HepG2 (cell line): ENCODE measurements at places on chromosomes 12 and 14. TPM values are rescaled to one million over a fixed set of nuclear protein-coding genes. Genes with fewer than 3 reads are reported as not detected.
A peak's percentile ranks its signal among the peaks of the same experiment; 100 is the strongest.

The CCDC175 gene
- not detected in 2 replicates for total RNA-seq

- no peak for DNase-seq
- H3K4me1 ChIP-seq = peaks cover 70% of the 10 kb centered on the region
- peaks cover 1% of the 10 kb centered on the region; the same call in 1 of the 2 replicates for H3K27me3 ChIP-seq
- no peaks in the 10 kb centered on the region for H3K36me3 ChIP-seq
- no peak overlapping the region for H3K4me3 ChIP-seq
Measured at GRCh38 chr12:55705782-55706402, 1.8 kb downstream of the ITGA7 start.

- no peak overlapping the region for H3K4me3 ChIP-seq
- no peaks in the 10 kb centered on the region for H3K4me1 ChIP-seq
- H3K27me3 ChIP-seq = no peaks in the 10 kb centered on the region
- DNase-seq = peak; percentile 29
- H3K36me3 ChIP-seq = peaks cover 12% of the 10 kb centered on the region
Measured at GRCh38 chr12:45388545-45388944, 172.7 kb downstream of the ANO6 start.

GRCh38 chr12:9364224-9365176 lies 156.3 kb upstream of the PZP start:
- peaks cover 49% of the 10 kb centered on the region for H3K4me1 ChIP-seq
- no peaks in the 10 kb centered on the region; the same call in 2 of the 3 replicates for H3K27me3 ChIP-seq
- peak overlapping the region; percentile 66 for H3K27ac ChIP-seq
- peak; percentile 46 for DNase-seq

GRCh38 chr12:2904260-2904659 lies 13.6 kb downstream of the TULP3 start:
- H3K36me3 ChIP-seq = no peaks in the 10 kb centered on the region
- H3K4me3 ChIP-seq = no peak overlapping the region
- peaks cover 10% of the 10 kb centered on the region for H3K4me1 ChIP-seq
- no peaks in the 10 kb centered on the region for H3K27me3 ChIP-seq

The CLEC1A gene
- not detected in 2 replicates for total RNA-seq

- H3K4me3 ChIP-seq = peak within 1 kb of the TSS; percentile 35; the same call in 1 of the 2 replicates
- H3K27me3 ChIP-seq = peaks cover 74% of the 10 kb centered on the region
- H3K36me3 ChIP-seq = no peaks in the 10 kb centered on the region
- DNase-seq = no peak
Measured at GRCh38 chr12:48817873-48818830, at the start of gene CACNB3. TSS of gene CACNB3 (plus strand) at chr12:48818496. CDS start at chr12:48818930, 434 bp downstream.

The SLC25A47 gene
- 0.87 and 1.0 TPM in 2 replicates for total RNA-seq

The KIF26A gene
- not detected in 2 replicates for total RNA-seq

- no peak overlapping the region for H3K27ac ChIP-seq
- no peaks in the 10 kb centered on the region for H3K27me3 ChIP-seq
- no peaks in the 10 kb centered on the region for H3K4me1 ChIP-seq
- H3K4me3 ChIP-seq = no peak overlapping the region
Measured at GRCh38 chr12:87021400-87021799, 765.2 kb upstream of the MGAT4C start.

DNA sequence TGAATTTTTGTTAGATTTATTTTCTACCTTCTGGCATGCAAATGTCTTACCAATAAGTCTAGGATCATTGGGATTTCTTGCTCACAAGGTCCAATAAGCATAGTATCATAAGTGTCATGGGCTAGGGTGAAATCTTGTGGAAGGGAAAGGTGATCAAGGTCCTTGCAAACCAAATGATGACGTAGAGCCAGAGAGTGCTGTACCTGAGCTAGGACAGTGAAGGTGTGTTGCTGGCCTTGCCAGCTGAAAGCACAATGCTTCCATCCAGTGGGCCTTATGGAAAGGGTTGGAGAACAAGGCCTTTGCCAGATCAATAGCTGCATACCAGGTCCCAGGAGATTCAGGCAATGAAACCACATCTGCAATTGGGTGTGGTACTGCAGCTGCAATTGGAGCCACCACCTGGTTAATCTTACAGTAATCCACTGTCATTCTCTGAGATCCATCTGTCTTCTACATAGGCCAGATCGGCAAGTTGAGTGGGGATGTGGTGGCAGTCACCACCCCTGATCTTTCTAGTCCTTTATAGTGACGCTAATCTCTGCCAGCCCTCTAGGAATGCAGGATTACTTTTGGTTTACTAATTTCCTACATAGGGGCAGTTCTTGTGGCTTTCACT lies 208.9 kb upstream of the MYL2 start:
- H3K4me1 ChIP-seq = no peaks in the 10 kb centered on the region
- DNase-seq = no peak
- no peak overlapping the region for H3K4me3 ChIP-seq

GRCh38 chr12:127145241-127145928 lies 1121.6 kb upstream of the TMEM132C start:
- no peak overlapping the region for H3K27ac ChIP-seq
- no peaks in the 10 kb centered on the region for H3K27me3 ChIP-seq
- DNase-seq = no peak
- no peaks in the 10 kb centered on the region for H3K36me3 ChIP-seq

DNA sequence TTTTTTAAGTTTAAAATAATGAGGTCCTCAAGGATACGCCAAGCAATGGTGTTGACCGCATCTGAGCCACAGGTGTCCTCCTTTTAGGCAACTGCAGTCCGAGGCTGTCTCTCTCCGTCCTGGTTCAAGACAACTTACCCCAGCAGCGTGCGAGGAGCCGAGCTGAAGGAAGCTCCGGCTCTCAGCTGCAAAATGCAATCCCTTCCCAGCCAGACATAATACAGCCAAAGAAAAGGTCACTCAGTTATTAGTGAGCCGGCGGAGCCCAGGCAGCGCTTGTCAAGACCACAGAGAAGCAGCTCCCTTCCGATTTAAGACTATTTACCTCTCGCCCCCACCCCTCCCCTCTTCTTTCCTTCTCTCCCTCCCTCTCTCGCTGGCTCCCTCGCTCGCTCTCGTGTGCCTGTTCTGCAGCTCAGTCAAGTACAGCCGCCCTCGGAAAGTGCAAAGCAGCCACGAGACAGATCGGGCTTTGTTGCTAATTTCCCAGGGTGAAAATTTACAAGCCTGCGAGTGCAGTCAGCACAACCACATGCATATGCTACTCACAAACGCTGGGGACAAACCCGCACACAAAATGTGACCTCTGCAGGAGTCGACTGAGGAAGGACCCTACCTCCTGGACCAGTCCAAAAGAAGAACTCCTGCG lies 363 bp upstream of the LMO3 start:
- peak overlapping the region; percentile 62 for H3K4me3 ChIP-seq
- H3K36me3 ChIP-seq = no peaks in the 10 kb centered on the region
- no peak for DNase-seq
- peaks cover 15% of the 10 kb centered on the region; the same call in 1 of the 3 replicates for H3K27me3 ChIP-seq

GRCh38 chr12:54294152-54294952 lies 6.5 kb downstream of the NFE2 start:
- H3K27ac ChIP-seq = peak overlapping the region; percentile 89
- H3K4me3 ChIP-seq = peak overlapping the region; percentile 26; the same call in 1 of the 2 replicates
- peak; percentile 89 for DNase-seq
- peaks cover 11% of the 10 kb centered on the region; the same call in 1 of the 3 replicates for H3K36me3 ChIP-seq
- H3K27me3 ChIP-seq = no peaks in the 10 kb centered on the region
- peaks cover 57% of the 10 kb centered on the region for H3K4me1 ChIP-seq

GRCh38 chr12:64624035-64624434 lies 13.7 kb downstream of the RASSF3 start:
- no peak overlapping the region for H3K4me3 ChIP-seq
- no peaks in the 10 kb centered on the region for H3K36me3 ChIP-seq
- peaks cover 38% of the 10 kb centered on the region for H3K4me1 ChIP-seq

DNA sequence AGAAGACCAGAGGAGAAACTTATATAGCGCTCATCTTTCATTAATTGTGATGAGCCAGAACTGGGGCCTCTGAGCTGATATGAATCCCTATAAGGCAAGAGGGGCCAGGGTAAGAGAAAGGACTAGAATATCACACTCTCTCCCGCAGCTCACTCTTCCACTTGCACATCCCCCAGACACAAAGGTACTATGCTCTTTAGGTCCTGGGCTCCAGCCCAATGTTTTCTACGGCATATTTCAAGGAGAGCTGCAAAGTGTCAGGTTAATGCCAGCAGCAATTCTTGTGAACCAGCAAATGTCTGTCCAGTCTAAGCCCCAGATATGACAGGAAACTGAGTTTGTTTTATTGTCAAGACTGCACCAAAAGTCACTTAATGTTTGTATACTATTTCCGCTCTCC lies 29.4 kb downstream of the PPP2R5E start:
- H3K27ac ChIP-seq = no peak overlapping the region
- DNase-seq = no peak
- no peaks in the 10 kb centered on the region for H3K27me3 ChIP-seq
- H3K36me3 ChIP-seq = peaks cover 3% of the 10 kb centered on the region
- no peak overlapping the region for H3K4me3 ChIP-seq

DNA sequence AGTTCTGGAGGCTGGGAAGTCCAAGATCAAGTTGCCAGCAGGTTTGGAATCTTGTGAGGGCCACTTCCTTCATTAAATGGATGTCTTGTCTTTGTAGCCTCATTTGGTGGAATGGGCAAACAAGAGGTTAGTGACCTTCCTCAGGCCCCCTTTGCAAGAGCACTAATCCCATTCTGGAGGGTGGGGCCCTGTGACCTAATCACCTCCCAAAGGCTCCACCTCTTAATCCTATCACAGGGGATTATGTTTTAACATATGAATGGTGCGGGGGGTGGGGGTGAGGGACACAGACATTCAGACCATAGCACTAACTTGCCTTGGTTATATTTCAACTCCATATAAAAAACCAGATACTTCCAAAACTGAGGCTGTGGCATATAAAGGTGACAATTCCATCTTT lies 59.9 kb upstream of the PPP4R3A start:
- peaks cover 9% of the 10 kb centered on the region for H3K4me1 ChIP-seq
- no peak for DNase-seq
- peaks cover 20% of the 10 kb centered on the region; the same call in 2 of the 3 replicates for H3K27me3 ChIP-seq
- H3K27ac ChIP-seq = no peak overlapping the region
- H3K4me3 ChIP-seq = no peak overlapping the region
- H3K36me3 ChIP-seq = no peaks in the 10 kb centered on the region

The SPRING1 gene
- 51.8 and 65.6 TPM in 2 replicates for total RNA-seq

The REP15 gene
- 0.64 and 1.0 TPM in 2 replicates for total RNA-seq

DNA sequence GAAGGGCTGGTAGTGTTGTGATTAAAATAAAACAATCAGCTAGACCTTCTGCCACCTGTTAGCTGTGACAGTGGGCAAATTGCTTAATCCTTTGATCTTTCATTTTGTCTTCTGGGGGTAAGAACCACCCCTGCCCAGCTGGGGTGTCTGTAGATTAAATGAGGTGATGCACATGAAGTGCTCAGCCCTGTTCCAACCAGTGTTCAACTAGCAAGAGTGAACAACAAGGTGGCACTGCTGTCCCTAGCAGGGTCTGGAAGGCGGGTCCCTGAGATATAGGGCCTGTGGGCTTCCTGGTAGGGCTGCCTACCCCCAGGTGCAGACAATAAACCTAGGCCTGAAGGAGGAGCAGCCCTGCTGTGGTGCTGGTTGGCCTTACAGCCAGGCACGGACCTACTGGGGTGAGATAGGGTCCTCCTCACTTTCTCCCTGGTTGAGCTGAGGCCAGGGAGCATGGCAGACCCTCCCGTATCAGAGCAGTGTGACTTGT lies 60.6 kb downstream of the ARL6IP4 start:
- H3K4me3 ChIP-seq = no peak overlapping the region
- 0 out of 2 replicates have a peak, but pooled peaks cover 5% of the 10 kb centered on the region for H3K4me1 ChIP-seq
- no peaks in the 10 kb centered on the region for H3K27me3 ChIP-seq

The LRRC43 gene
- total RNA-seq = not detected in 2 replicates

- no peaks in the 10 kb centered on the region for H3K27me3 ChIP-seq
- no peak overlapping the region for H3K4me3 ChIP-seq
- no peaks in the 10 kb centered on the region for H3K4me1 ChIP-seq
- no peak overlapping the region for H3K27ac ChIP-seq
Measured at GRCh38 chr12:103334466-103334865, 161.3 kb downstream of the C12orf42 start.

- DNase-seq = no peak
- no peak overlapping the region for H3K4me3 ChIP-seq
- peaks cover 2% of the 10 kb centered on the region; the same call in 1 of the 3 replicates for H3K27me3 ChIP-seq
Measured at GRCh38 chr12:76186131-76186906, 101.8 kb upstream of the NAP1L1 start.
